ENCODE measurements at places on chromosomes 16 and 17. TPM values are rescaled to one million over a fixed set of nuclear protein-coding genes. Genes with fewer than 3 reads are reported as not detected.

DNA sequence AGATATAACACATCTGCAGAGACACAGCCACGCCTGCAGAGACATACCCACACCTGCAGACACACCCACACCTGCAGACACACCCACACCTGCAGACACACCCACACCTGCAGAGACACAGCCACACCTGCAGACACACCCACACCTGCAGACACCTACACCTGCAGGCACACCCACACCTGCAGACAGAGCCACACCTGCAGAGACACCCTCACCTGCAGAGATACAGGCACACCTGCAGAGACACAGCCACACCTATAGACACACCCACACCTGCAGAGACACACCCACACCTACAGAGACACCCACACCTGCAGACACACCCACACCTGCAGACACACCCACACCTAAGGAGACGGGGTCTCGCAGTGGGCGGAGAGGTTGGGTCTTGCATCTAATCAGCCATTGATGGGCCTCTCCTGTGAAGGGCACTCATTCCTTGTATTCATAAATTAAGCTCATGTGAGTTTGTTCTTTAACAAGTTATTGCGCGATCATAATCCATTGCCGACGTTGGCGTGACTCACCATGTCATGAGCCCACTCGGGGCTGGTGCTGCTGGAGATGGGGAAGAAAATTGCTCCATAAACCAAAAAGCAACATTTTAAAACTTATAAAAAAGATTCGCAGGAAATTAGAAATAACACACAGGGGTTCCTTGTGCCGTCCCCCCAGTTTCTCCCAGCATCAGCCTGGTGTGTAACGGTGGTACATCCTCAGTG, 28.9 kb upstream of the CDH15 start:
- no peak for DNase-seq

- DNase-seq: peak; percentile 80
Observed at GRCh38 chr16:569445-570254, at the start of gene PIGQ. Gene PIGQ (plus strand): TSS chr16:569968. CDS start chr16:574075, 4,107 bp downstream.

The G6PC1 gene
- 0.19 TPM for total RNA-seq

The ZCCHC14 gene
- total RNA-seq: 20.0 TPM

DNA sequence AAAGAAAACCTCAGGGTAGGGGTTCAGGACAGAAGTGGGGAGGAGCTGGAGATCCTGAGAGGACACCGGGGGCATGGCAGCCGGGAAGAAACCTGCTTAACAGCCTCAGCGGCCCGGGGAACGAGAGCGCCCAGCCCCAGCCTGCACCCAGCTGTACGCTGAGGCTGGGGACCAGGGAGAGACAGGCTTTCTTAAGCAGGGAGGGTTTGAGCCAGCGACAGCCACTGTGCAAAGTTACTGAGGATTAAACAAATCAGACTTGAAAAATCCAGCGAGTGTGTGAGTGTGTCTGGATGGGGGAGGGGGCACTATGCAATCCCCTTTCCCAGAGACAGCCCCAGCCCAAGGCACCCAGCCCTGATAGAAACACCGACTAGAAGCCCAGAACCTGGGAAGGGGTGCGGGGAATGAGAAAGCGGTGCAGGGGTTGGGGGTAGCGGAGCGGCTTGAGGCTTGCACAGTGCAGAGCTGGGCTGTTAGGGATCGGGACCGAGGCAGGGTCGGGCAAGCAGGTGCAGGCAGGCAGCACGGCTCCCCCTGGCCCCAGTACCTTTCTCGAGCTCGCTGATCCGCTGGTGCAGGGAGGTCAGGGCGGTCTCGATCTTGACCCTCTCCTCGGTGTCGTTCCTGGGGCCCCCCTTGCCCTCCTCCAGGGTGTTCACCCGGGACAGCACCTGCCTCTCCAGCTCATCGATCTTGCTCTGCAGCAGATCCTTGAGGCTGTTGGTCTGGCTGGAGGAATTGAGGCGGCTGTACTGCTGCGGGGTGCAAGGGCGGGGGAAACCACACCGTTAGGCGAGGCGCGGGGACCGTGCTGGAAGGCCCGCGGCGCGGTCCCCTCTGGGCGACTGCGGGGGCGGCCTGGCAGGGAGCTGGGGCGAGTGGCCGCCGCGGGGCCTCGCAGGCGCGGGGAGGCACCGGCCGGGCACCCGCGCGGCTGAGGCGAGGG, 1.2 kb downstream of the NPTX1 start:
- peak; percentile 76 for DNase-seq
